ENCODE measurements at places on chromosomes 3 and 15.

- DNase-seq, result no peak
These were observed 4.8 kb downstream of the GALNT15 start for GRCh38 chr3:16179261-16179660.

- DNase-seq, result peak; percentile 29
These were observed 89.0 kb upstream of the STRIT1 start for GRCh38 chr3:155382396-155383042.

DNA sequence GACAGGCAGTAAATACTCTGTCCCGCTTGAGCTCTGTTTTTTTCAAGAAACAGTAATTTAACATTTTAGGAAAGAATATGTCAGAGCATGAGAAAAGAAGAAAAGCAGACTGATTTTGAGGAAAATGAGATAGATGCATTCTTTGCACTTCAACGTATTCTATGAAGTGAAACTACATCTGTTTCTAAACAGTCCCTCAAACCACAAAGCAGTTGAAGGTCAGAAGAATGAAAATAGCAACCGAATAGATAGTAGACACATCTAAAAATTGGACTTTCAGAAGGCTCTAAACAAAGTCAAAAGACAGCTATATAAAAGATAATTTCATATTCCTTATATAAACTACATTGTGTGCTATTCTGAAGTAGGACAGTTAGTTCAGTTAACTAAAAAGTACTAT, 172.6 kb upstream of the LRRC3B start:
- no peak for DNase-seq

DNA sequence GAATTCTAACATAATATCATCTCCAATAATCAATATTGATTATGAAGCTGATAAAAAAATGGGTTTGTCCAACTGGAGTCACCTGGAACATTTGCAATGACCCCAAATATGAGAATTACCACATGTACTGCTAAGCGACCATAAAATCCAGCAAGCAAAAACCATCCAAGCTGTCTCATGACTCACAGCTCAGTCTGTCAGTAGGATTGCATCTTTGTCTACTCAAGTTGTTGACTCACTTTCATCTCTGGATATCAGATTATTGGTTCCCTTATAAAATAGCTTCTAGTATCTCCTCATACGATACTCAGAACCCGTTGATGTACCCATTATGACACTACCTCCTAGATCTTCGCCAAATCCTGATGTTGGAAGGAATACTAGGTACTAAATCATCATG, 209.8 kb upstream of the ATP11B start:
- no peak for DNase-seq

All from common myeloid progenitor, CD34-positive (primary cell).